Tongue (tissue), 3 donors: ENCODE measurements at places on chromosomes 2 and 18. TPM values are rescaled to one million over a fixed set of nuclear protein-coding genes. Genes with fewer than 3 reads are reported as not detected.

The NEB gene
- total RNA-seq: 2,139 TPM

The INPP5D gene
- 9.1 TPM for total RNA-seq

The VIL1 gene
- total RNA-seq: not detected

The FEV gene
- not detected for total RNA-seq

The SERPINB11 gene
- 1.0 TPM for total RNA-seq

The ABHD1 gene
- 1.3 TPM for total RNA-seq

The ZNG1B gene
- 50.9 TPM for total RNA-seq

The SKOR2 gene
- total RNA-seq: not detected

The STAM2 gene
- 41.2 TPM for total RNA-seq
